ENCODE measurements at places on chromosomes 13 and 19.
A peak's percentile ranks its signal among the peaks of the same experiment; 100 is the strongest.

DNA sequence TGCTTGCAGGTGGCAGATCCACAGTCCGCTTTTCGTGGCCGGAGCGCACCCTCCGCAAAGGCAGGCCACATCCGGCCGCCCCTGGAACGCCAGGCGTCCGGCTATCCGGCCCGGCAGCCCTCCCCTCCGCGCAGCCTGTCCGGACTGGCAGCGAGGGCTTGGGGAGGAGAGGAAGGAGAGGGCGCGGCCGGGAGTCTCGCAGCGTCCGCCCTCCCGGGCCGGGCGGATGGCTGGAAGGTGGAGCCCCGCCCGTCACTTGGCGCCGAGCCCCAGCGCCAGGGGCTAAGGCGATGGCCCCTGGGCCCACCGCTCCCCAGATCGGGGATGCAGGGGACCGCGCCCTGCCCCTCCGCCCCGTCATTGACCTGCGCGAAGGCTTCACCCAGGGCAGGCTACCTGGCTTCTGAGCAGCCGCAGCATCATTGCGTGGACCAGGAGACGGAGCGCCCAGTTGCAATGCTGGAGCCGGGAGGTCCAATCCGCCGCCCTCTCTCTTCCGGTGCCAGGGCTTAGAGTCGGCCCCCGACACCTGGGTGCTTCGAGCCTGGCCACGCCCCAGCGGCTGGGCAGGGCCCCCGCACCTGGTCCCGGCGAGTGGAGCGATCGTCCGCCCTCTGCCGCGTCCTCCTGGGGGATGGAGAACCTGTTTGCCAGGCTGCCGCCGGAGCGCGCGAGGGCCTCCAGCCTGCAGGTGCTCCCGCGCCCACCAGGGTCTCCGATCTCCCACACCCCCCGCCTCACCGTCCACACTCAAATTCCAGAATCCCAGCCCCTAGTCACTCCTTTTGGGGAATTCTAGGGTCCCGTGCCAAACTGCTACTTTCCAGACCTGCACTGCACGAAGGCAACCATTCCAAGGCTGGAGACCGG lies at the start of gene FUT1:
Gene FUT1, minus strand, starts transcription at position 146 of the 870 bp plus-strand sequence. CDS start 1,360 bp downstream, outside the sequence.
- peak; percentile 50 for DNase-seq

GRCh38 chr13:101845245-101846020 lies 393.0 kb downstream of the ITGBL1 start:
- no peak for DNase-seq

- DNase-seq: peak; percentile 61
Observed at GRCh38 chr13:41463838-41464602, 6.7 kb downstream of the RGCC start.

DNA sequence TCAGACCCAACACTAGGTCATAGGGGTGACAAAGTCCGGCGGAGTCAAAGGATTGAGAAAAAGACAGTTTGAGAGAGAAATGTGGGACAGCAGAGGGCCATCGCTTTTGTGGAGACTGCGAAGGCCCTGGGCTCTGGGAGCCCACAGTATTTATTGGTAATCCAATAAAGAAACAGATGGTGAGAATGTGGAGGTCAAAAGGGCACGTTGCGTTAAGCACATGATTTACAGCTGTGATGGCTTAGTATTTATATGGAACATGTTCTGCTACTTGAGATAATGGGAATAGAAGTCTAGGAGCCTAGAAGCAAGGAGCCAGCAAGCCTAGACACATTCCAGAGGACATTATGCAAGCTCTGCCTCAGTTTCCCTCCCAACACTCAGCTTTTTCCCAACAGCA lies 2521.1 kb downstream of the PCDH9 start:
- DNase-seq: no peak

- no peak for DNase-seq
Observed at GRCh38 chr19:16258440-16258903, 60.8 kb downstream of the AP1M1 start.

DNA sequence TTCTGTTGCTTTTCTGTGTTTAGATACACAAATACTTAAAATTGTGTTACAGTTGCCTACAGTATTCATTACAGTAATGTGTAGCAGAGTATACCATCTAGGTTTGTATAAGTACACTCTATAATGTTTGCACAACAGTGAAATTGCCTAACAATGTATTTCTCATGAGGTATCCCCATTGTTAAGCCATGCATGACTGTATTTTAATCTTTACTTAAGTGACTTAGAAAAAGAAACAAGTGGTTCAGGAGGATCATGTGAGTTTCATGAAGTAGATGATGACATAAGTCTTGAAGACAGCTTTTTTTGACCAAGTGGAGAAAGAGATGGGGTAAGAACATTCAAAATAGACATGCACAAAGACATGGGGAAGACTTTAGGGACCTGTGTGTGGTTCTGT lies 8.4 kb upstream of the KCTD4 start:
- no peak for DNase-seq

- DNase-seq: no peak
Observed at GRCh38 chr13:76950101-76950500, 1.8 kb downstream of the ACOD1 start.

DNA sequence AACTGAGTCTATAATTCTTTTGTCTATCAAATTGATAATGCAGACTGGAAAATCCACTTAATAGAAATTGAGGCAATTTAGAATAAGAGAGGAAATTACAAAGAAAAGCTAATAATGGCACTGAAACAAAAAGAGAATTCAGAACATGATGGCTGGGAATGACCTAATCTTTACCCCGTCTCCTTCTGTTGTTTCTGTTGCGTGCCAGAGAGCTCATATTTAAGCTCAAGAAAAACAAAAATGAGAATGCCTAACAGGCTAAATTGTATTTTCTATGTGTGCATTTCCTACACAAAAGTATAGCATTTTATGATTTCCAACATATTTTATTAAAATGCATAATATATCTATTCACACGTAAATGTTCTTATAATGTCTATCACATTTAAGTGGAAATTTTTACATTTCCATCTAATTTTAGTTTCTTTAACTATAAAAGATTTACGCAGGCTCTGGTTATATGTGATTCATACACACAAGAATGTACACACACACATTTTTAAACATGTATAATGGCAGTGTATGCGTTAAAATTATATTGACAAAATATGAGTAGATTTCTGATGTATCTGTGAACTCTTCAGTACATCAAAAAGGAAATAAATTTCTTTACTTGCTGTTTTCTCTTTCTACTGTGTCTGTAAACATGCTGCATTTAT lies 432.3 kb downstream of the SLITRK6 start:
- no peak for DNase-seq

GRCh38 chr19:3310711-3311110 lies 55.7 kb upstream of the NFIC start:
- DNase-seq: no peak

DNA sequence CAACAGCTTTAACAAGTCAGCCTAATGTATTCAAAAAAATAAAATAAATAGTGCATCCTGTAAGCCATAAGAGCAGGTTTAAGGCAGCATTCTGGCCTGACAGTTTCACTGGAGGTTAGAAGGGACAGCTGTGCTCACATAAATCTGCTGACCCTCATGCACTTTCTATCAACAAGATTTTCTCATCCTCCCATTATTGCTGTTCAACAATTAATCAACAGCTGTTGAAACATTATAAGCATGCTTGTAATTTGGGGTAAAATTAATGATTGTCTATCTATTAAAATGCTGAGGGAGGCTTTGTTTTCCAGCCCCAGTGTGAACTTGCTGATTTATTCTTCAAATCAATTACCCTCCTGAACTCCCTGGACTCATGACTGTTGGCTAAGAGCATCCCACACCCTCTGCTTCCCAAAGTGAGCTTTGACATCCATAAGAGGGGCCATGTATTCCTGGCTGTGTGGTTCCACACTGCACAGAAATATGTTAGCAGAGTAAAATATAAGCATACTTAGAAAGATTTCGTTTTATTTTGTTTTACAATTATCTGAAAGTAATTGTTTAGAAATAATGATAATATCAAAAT lies 492.4 kb downstream of the EFNB2 start:
- DNase-seq: no peak

GRCh38 chr13:58598241-58598640 lies 966.7 kb downstream of the PCDH17 start:
- no peak for DNase-seq

DNA sequence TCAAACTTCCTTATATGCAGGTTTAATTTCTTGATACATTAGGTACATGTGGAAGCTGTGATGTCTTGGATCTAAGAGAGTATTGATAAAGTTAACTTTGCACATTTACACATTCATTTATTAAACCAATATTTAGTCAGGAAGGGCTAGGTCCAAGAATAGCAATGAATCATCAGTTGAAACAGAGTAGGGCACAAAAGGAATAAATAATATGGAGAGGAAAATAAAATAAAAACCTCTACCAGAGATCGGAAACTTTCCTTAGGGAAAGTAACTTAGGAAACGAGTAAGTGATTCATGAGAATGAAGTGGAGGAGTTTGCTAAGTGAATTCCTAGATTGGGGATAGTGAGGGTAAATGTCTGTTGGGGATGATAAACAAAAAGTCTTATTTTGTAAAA lies 259.4 kb upstream of the DACH1 start:
- no peak for DNase-seq

DNA sequence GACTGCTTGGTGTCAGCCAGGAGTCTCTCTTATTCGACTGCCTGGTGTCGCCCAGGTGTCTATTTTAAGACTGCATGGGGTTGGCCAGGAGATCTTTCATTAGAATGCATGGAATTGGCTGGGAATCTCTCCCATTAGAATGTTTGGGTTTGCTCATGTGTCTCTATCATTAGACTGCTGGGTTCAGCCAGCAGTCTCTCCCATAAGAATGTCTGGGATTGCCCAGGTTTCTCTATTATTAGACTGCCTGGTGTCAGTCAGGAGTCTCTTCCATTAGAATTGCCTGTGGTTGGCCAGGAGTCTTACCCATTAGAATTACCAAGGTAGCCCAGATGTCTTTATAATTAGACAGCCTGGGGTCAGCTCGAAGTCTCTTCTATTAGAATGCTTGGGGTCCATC lies 1496.0 kb downstream of the UQCRFS1 start:
- DNase-seq: no peak

DNA sequence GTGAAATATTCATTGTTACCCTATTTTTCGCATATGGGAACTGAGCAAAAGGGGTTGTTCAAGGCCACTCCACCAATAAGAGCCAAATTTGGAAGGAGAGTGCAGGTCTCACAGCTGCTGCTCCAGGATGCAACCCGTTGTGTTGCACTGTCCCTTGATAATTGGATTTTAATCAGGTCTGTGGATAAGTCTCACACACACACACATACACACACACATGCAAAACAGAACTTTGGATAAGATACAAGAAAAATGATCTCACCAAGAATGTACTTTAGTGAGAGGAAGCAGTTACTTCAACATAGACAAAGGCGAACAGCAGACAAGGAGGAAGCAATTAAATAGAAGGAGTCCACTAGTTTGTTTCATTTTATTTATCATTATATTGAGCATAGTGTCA lies 127.3 kb upstream of the EDNRB start:
- DNase-seq: no peak

- peak; percentile 79 for DNase-seq
Observed at GRCh38 chr19:35267818-35268535, 785 bp upstream of the USF2 start.

GRCh38 chr13:74978591-74978990 lies 503.4 kb downstream of the TBC1D4 start:
- DNase-seq: no peak
